EH (cell line): ENCODE measurements at places on chromosomes 6 and 20.
A peak's percentile ranks its signal among the peaks of the same experiment; 100 is the strongest.

DNA sequence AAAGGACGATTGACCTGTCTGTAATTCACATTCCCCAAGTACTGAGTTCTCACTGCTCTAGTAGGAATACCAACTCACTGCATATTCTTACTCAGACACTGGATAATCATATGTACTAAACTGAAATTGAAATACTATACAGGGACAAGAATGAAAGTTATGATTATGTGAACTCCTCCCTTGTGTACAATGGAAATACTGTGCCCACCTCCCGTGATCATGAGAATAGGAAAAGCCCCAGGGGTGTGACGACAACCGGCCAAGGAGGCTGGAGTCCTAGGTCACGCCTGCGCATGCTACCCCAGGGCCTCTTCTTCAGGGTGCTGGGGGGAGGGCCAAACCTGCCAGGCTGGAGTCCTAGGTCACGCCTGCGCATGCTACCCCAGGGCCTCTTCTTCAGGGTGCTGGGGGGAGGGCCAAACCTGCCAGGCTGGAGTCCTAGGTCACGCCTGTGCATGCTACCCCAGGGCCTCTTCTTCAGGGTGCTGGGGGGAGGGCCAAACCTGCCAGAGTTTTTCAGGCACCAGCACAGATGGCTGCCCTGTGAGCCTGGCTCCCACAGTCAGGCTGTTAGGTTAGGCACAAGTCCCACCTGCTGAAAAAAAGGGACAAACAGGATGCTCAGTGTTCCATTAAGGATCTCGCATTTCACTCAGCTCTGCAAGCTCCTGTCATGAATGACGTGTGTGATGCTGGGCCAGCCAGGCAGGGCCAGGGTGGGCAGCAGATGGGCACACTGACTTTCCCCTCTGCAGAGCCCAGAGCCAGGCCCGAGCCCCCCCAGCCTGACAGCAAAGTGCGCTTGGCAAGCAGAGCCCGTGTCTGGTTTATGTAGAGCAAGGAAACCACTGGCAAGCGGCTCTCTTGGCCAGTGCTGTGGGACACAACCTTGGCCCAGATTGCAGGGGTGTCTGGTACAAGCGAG, 107.7 kb downstream of the FOXF2 start:
- no peak for DNase-seq

DNA sequence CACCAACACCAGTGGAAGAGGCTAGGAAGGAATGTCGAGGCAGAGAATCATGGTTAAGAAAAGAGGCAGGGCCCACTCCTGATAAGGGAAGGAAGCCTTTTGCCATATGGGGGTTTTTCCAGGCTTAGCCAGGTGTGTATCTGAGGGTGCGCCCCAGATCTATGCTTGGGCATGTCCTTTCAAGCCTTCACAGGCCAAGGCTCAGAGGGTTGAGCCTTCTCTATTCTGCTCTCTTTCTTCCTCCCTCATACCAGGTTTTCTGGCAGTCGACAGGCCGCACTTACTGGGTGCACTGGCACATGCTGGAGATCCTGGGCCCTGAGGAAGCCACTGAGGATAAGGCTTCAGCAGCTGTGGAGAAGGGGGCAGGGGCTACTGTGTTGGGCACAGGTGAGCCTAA, 4.7 kb downstream of the CUL9 start:
- no peak for DNase-seq

GRCh38 chr6:123794799-123795198, 8.9 kb upstream of the NKAIN2 start:
- no peak for DNase-seq

GRCh38 chr6:15987569-15987968, 141.3 kb upstream of the MYLIP start:
- peak; percentile 31 for DNase-seq

- DNase-seq: peak; percentile 24
Observed at GRCh38 chr20:17972121-17972520, 3.3 kb downstream of the MGME1 start.

DNA sequence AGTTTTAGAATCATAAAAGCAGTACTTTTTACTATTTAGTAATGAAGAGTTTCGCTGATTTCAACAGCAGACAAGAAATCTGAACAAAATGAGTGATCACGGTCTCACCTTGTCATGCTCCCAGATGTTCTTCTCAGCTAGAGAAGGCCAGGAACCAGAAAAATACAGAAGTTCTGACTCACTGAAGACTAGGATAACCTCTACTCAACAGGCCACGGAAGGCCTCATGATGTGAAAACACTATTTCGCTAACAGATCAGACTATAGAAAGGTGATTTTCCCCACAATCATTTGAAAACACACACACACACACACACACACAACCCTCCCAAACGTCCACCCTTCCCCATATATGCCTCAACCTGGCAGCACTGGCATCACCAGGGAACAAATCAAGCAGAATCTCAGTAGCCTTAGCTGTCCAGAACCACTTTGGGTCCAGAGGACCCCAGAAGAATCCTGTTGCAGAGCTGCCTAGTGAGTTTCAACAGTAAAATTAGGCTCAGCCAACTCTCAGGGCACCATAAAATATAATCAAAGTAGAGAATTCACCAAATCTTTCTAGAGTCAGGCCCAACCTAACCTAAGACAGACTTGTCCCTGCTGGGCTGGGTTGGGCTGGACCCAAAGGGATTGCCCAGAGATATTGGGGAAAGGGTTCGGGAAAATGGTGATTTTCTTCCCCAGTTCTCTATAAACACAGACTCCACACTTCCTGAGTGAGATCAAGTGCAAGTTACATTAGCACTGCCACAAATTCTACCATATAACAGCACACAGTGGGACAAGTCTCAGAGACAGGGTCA, 7.9 kb downstream of the EXOC2 start:
- DNase-seq: peak; percentile 38

GRCh38 chr20:8232332-8232731, 100.3 kb downstream of the PLCB1 start:
- DNase-seq: no peak

GRCh38 chr6:154719433-154719832, 13.8 kb upstream of the SCAF8 start:
- no peak for DNase-seq

DNA sequence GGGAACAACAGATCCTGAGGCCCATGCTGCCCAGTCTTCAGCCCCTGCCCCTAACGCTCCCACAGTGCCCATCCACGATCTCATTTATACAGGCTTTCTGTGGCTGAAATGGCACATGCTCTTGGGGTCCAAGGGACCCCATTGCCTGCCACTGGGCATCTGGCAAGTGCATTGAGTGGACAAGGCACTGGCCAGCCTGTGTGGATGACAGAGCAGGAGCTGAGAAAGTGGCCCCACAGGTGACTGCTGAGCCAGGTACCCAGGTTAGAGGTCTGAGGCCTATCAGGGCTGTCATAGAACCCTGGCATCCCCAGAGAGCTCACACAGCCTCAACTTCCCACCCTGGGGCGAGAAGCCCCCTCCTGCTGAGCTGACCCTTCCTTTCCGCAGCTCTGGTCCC, 86.0 kb upstream of the NXT1 start:
- DNase-seq: no peak

GRCh38 chr20:14688005-14688404, 350.6 kb upstream of the FLRT3 start:
- no peak for DNase-seq

DNA sequence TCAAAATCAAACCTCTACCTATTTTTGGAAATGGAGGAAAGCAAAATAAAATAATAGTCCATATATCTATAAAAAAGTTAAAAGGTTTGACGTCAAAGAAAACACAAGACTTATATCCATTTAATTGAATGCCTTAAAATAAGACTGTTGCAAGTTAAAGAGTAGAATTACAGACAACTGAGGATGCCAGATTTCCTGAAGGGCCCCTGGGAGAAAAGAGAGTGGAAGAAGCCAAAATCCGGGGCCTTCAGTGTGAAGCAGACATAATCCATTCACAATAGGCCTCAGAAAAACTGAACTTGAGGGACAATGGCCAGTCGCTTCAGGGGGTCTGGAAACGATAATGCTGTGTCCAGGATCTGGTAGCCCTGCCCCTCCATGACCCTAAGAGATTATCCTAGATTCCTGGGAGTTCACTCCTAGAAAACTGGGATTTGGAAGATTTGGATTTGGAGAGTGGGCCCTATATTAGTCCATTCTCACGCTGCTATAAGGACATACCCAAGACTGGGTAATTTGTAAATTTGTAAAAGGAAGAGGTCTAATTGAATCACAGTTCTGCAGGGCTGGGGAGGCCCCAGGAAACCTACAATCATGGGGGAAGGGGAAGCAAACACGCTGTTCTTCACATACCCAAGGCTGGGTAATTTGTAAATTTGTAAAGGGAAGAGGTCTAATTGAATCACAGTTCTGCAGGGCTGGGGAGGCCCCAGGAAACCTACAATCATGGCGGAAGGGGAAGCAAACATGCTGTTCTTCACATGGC, 94.0 kb upstream of the SLC2A12 start:
- no peak for DNase-seq

GRCh38 chr6:38637756-38638155, 2.0 kb downstream of the BTBD9 start:
- no peak for DNase-seq

GRCh38 chr20:10194166-10194565, 24.5 kb upstream of the SNAP25 start:
- DNase-seq: no peak

DNA sequence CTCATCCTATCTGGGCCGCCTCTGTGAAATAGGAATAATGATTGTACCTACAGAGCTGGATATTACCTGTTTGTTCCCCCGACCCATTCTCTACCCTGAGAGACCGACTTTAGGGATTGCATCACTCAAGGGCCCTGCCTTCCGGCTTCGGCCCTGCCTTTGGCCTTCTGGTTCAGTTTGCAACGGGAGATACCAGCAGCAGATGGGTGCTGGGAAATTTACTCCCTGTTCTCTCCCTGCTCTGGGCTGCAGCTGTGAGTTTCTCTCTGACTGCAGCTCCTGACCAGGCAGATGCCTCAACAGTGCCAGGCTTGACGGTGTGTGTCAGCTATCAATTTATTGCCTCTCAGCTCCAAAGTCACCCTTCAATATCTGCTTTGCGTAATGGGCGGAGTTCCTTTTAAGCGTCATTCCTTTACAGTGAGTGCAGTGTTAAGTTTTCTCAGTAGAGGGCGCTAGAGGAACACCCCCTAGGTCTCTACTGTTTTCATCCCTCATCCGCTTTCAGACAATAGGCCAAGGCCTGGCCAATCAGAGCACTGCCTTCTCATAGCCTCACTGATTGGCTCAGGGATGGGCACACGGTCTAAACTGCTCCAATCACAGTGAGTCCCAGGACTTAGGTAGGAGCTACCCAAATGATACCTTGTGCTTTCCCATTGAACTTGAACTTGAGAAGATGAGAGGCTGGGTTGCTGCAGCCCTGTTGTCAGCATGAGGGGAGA, 30.0 kb downstream of the KCNG1 start:
- DNase-seq: peak; percentile 72

GRCh38 chr6:147127587-147127986, 76.6 kb upstream of the STXBP5 start:
- peak; percentile 63 for DNase-seq

- no peak for DNase-seq
Observed at GRCh38 chr6:24064106-24064505, 61.9 kb upstream of the NRSN1 start.
